Occipital lobe (tissue), 3 donors: ENCODE measurements at places on chromosomes 4 and X.

- DNase-seq: no peak
These were observed at the start of gene YIPF7 for GRCh38 chr4:44651425-44651824. TSS of gene YIPF7 (minus strand) at chr4:44651625. CDS start at chr4:44650100, 1,525 bp downstream.

GRCh38 chr4:2305766-2306501, 44.0 kb upstream of the MXD4 start:
- no peak for DNase-seq

DNA sequence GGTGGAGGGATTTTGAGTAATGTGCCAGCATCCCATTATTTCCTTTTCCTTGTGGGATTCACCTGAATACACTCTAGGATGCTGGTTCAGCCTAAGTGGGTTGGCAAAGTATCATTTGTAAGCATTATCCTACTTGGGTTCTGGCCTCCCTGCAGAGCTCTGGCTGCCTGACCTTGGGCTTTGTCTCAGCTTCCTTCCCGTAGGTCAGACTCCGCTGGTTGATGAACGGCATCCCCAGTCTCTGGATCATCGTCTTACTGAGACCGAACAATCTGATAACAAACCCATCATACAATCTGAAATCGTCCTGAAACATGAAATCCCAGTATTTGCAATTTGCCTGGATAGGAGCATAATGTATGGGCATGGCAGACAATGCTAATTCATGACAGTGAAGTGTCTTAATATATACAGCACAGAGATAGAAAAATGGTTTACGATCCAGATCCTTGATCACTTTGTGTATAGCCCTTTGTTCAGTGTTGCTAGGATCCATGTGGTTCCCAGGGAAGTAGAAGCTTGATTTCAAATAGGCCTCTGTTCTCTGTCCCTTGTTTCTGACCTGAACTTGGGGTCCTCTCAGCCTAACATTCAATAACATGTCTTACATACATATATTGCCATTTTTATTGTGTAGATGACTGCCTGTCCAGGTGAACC, 5.5 kb downstream of the MID2 start:
- no peak for DNase-seq

DNA sequence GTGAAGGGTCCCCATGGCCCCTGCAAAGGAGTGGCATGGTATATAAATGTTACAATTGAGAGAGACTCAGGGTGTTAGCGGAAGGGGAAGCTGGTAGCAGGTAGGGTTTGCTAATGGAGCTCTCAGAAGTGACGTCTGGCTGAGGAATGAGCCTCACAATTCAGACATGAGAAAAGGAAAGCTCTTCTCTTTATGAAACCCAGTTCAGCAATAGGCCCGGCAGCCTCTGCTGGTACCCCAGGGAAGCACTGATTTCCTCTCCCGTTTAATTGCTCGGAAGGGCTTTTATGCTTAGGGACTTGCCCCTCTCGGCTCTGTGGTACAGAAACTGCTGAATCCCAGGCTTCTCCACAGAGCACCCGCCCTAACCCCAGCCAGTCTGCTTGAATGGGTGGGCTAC, 19.4 kb upstream of the AFAP1 start:
- DNase-seq: no peak

DNA sequence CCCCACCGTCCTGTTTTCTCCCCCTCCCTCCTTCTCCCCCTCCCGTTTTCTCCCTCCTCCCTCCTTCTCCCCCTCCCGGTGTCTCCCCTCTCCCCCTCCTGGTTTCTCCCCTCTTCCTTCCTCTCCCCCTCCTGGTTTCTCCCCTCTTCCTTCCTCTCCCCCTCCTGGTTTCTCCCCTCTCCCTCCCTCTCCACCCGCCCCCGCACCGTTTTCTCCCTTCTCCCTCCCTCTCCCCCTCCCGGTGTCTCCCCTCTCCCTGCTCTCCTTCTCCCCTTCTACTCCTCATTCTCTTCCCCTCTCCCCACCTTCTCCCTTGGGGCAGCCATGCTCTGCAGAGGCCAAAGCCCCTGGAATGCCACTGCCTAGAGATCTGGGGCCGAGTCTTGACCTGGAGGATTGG, 12.2 kb downstream of the SH3TC1 start:
- no peak for DNase-seq
